Cortex of kidney (tissue), 1 donor: ENCODE measurements at places on chromosomes 2 and 18.

- DNase-seq, result no peak
Measured at GRCh38 chr2:152925547-152926448, 207.4 kb downstream of the ARL6IP6 start.

- DNase-seq, result no peak
Measured at GRCh38 chr2:234415706-234416105, 81.2 kb downstream of the ARL4C start.

DNA sequence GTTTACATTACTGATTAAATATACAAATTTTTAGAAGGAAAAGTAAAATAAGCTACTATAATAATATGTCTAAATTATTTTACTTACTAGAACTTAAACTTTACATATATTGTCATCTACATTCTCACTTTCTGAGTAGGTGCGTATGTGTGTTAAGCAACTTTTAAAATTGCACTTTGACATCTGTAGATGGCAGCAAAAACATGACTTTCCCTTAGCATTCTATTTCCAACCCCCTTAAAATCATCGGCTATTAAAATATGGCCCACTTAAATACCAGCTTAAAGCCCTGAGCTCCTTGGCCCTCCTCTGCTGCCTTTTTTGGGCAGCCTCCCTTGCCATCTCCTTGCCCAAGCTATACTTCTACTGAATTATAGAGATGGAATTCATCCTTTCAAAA, 78.0 kb downstream of the UPP2 start:
- no peak for DNase-seq

- no peak for DNase-seq
Measured at GRCh38 chr18:75201282-75202270, 7.4 kb downstream of the PTGR3 start.

GRCh38 chr2:196182439-196183171, 11.2 kb upstream of the STK17B start:
- no peak for DNase-seq

DNA sequence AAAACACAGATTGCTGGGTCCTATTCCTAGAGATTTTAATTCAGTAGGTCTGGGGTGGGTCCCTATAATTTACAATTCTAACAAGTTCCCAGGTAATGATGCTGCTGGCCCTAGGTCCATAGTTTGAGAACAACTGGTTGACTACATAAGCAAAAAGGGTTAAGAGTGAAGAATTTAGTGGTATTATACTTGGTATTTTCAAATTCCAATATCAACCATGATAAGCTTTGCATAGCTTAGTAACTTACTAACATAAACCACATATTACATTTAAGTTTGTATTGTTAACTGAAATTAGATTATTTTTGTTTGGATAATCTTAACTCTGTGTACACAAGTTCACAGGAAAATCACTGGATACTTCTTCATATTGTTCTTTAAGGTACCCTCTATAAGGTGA, 862.9 kb upstream of the ACVR2A start:
- DNase-seq, result no peak

- DNase-seq, result no peak
Measured at GRCh38 chr18:59994357-59994756, 94.6 kb downstream of the PMAIP1 start.

DNA sequence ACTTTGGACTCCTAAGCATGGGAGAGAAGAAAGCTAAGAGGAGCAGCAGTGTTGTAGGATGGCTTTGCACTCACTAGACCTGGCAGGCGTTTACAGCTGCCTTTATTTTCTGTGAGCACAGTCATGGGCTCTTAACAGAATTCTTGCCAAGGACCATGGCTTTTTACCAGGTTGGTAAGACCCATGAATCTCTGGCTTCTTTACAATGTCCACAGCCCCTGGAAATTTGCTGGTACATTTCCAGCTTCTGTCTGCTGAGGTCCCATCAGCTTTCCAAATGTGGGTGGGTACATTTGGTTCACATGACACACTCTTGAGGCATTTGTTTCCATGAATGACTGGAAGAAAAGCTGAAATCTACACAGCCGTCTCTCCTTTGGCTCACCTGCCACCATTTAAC, 162.7 kb downstream of the PPP1R1C start:
- DNase-seq, result no peak

GRCh38 chr2:100857915-100858314, 38.0 kb downstream of the NPAS2 start:
- DNase-seq, result no peak

DNA sequence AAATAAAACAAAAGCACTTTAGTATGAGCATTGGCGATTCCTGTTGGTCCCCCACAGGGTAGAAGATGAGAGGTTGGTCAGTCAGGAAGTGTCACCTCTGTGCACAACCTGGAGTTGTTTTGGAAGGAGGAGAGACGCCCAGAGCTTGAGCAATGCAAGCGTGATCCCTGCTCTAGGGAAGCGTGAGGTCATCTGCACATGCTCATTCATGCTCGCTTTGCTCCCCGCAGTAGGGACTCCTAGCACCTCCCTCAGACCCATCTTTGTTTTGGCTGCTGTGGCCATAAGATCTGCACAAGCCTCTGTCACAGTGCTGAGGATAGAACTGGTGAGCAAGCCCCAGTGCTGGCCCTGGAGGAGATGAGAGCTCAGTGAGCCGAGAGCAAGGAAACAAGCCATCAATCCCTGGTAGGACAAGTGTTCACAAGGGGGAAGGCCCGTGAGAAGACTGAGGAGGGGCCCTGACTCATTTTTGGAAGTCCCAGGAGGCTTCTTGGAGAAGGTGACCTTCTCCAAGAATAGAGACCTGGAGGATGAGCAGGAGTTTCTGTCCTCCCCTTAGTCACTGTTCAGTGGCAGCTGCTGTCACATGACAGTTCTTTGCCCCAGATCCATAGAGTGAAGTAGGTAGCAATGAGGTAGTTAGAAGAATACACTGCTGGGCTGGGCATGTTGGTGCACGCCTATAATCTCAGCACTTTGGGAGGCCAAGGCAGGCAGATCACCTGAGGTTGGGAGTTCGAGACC, 13.3 kb upstream of the ATP8B1 start:
- no peak for DNase-seq

GRCh38 chr2:205235434-205235833, 446.9 kb upstream of the NRP2 start:
- no peak for DNase-seq

DNA sequence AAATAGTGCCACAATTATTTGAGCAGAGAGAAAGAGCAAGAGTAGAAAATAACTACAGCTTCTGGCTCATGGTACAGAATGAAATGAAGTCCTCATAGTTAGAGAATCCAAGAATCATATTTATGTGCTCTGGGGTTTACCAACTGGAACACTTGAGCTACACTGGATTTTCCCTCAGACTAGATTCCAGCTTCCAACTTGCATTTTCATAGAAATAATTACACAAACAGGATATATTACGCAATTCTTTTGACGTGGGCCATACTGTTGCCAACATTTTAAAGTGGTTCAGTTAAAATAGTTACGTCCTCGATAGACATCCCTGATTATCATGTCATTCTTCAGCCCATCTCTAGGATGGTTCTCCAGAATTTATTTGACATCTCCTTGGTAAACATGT, 129.2 kb downstream of the ETAA1 start:
- DNase-seq, result no peak

GRCh38 chr18:66951750-66952149, 347.9 kb upstream of the CDH19 start:
- DNase-seq, result no peak

- DNase-seq, result no peak
Measured at GRCh38 chr2:112251271-112251670, 3.6 kb downstream of the ZC3H8 start.

DNA sequence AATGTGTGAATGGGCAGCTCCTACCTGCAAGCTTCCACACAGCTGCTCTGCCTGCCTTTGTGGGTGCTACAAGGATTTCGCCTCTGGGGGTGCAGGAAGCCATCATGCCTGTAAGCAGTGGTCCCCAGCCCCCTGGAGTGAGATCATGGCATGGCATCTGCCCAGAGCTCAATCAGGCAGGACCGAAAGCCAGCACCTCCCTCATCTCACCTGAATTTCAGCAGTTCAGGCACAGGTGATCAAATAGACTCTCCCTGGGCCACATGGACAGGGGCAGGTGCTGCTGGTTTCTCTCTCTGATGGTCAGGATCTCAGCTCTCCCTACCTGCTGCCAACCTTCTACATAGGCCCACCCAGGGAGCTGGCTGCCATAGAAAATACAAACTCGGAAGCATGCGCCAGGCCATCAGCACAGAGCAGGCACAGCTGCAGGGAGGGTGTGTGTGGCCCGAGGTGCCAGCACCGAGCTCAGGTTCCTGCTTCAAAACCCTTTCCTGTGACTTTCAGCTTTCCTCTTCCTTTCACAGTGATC, 133.2 kb upstream of the ID2 start:
- DNase-seq, result no peak

- DNase-seq, result no peak
Measured at GRCh38 chr2:154527962-154528361, 170.5 kb upstream of the KCNJ3 start.

DNA sequence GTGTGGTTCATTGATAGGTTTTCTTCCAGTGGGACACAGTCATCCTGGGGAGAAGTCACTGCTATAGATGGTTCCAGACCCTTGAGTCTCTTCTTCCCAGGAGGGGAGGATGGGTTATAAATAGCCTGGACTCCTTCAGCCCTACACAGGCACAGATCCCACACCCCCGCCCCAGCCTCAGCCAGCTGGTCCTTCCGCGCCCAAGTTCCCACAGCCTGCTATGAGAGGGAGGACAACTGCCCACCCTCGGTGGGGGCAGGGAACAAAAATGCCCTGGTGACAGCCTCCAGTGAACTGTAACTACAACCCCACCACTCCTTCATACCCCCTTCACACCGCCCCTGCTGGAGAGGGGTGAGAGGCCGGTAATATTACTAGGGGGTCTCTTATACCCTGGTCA, 3.2 kb downstream of the ZBTB7C start:
- DNase-seq, result no peak

GRCh38 chr18:34050661-34051060, 174.1 kb downstream of the NOL4 start:
- DNase-seq, result no peak

GRCh38 chr2:143434445-143434844, 305.2 kb downstream of the ARHGAP15 start:
- DNase-seq, result no peak

DNA sequence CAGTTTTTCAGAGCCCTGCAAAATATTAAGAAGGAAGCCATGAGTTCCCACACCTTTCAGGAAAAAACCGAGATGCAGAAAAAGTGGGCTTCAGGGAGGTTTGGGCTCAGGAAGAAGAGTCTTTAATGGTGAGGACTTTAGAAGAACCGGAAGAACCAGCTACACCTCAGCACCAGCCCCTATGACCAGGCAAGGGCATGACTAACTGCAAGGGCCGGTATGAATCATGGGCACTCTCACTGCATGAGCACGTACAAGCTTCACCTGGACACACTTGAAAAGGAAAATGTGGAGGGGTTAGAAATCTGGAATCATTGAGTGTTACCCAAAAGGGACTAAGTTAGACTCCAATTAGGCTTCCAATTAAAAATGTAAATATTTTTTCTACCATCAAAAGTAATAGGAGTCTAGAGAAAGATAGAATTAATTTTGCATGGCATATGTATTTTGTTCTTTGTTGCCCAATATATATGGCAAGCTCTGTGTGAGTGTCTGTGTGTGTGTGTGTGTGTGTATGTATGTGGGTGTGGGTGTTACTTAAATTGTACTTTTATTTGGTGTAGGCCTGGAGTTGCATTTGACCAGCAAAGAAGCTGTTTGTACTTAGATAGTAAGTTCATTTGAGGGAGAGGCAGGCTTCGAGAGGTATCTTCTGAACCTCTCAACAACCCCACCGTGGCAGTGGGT, 66.5 kb upstream of the THUMPD2 start:
- DNase-seq, result no peak

DNA sequence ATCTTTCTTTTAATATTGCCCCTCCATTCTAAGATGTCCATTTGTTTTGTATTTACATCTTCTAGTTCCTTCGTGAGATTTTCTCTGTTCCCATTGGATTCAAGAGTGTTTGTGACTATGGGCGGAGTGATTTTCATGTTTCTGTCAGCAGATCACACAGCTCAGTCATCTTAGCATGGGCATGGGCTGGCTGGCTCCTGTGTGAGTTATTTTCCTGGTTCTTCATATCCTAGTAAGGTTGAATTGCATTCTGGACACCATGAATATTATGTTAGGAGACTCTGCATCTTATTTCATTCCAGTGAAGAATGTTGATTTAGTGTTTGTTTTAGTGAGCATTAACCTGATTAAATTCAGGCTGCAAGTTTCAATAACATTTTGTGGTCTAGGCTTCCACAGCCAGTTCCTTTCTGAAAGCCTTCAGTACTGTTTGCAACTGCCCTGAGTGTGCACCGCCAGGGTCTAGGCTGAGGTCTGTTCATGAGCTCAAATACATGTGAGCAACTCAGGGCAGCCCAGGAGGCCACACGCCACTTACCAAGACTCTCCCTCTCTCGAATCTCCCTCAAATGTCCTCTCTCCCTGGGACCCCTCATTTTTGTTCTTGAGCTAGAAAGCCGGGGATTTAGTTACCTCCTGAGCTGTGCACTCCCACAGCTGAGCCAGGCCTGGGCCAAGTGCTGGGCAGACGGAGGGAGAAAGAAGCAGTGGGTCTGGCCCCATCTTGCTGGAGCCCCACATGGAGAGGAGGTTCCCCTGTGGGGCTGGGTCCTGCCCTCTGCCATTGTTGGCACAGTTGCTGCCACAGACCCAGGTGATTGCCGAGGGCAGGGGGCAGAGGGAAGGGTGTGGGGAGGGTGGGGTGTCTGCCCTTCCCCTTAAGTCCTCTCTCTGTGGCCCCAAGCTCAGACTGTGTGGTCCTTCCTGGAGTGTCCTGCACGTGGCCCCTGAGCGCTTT, 145.9 kb downstream of the RTP5 start:
- DNase-seq, result no peak

- no peak for DNase-seq
Measured at GRCh38 chr2:134203175-134203574, 50.7 kb upstream of the MGAT5 start.
